ENCODE measurements at places on chromosomes 2 and 18.

- DNase-seq: no peak
Measured at GRCh38 chr2:220198896-220199295, 571.5 kb downstream of the SLC4A3 start.

GRCh38 chr18:11366410-11366809, 217.0 kb upstream of the PIEZO2 start:
- no peak for DNase-seq

DNA sequence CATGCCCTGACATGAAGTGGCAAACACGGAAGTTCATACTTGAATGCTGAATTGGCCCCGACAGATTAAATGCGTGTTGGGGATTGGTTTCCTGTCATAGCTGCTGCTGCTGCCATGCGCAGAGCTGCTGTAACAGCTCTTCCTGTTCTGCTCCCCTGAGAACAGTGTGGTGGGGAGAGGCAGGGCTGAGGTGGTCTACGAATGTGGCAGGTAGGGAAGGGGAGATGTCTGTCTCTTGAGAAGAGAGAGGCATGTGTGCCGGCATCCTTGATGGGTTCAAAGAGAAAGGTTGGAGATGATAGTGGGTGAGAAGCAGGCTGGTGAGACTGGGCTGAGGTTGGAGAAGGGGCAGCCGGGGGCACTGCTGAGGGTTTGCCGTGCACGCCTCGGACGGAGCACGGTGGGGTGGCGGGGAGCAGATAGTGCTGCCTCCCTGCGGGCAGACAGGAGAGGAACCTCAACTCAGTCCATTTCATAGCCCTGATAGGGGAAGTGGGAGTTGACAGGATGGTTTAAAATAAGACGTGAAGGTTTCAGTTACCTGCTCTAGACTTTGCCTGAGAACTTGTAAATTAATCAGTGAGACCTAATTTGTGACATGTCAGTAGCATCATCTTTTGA, 46.1 kb downstream of the TMEM185B start:
- peak; percentile 25 for DNase-seq

DNA sequence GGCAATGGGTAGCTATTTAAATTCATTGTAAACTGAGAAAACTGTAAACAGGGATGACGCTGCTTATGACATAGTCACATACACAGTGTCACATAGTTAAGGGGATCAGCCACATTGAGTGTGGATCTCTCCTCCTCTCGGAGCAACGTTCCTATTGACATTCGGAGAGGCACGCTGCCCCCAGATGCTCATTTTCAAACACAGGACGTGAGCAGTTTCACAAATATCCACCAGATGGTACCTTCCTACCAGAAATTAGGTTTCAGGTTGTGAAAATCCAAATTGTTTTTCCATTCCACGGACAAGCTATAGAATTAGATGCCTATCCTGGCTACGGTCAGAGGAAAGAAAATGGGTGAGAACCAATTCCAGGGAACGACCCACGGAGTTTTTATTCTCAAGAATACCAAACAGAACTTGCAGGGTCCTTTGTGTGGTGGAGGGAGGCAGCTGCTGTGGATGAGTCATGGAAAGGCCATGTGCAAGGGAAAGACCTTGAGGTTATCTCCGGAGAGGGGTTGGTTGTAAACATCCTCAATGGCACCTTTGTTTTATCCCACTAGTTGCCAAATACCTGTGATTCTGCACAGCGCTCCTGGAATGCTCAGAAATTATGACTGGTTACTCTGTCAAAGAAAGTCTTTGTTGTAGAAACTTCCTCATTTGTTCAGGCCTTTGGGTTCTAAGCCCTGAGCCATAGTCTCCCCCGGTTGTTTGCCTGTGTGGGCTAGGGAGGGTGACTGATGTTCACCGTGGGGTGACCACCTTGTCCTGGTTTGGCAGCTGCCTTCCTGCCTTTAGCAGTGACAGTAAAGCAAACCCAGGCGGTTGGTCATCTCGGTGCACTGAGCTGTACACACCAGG, 88.0 kb downstream of the ACTR3 start:
- DNase-seq: no peak

GRCh38 chr2:170262806-170263205, 84.9 kb downstream of the MYO3B start:
- DNase-seq: no peak

- DNase-seq: no peak
Measured at GRCh38 chr2:120700659-120701058, 35.0 kb upstream of the GLI2 start.

GRCh38 chr2:19767899-19768298, 133.9 kb downstream of the TTC32 start:
- DNase-seq: no peak

DNA sequence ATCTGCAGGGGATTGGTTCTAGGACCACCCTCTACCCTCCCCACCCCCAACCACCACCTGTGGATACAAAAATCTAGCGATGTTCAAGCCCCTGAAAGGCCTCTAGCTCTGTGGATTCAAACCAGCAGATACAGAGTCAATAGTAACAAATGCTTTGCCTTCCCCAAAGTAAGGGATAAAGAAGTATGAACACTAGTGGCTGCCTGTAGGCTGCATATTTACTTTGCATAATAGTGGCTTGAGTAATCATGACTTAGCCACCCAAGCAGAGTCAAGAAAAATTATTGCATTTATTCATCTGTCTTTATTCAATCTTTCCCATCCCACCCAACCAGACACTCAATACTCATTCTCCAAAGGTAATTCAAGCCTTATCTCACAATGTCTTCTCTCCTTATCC, 43.8 kb downstream of the SOCS6 start:
- peak; percentile 29 for DNase-seq

- no peak for DNase-seq
Measured at GRCh38 chr2:220107380-220107791, 480.0 kb downstream of the SLC4A3 start.

DNA sequence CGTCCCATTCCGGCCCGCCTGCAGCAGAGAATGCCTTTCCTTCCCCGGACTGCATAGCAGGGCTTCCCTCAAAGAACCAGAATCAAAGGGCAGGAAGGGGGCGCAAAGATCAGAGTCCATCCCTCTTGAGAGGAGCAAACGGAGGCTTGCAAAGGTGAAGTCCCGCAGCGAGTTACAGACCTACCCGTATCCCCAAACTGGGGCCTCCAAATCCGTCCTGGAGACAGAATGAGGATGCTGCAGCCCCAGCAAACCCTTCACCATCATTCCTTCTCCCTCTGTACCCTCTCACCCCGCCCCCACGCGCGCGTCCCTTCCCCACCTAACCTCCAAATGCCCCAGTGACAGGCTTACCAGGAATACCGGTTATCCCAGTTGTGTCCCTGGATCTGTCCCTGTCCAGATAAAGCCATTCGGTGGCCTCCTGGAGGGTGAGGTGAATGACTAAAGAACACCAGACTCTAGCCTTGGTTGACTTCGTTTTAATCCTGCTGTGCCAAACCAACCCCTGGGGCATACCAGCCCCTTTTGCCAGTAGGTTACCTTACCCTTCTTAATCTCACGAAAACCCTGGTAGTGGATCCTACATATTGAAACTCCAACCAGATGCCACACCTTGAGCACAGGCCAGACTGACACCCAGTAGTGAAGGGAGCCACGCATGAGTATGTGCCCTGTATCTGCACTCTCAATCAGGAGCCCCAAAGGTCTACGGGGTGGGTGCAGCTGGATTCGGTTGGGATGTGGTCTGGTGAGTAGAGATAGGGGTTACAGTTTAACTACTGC, 961 bp upstream of the SLC40A1 start:
- DNase-seq: no peak

- no peak for DNase-seq
Measured at GRCh38 chr2:213216461-213216860, 65.0 kb upstream of the IKZF2 start.

- DNase-seq: no peak
Measured at GRCh38 chr2:48854681-48855080, 99.2 kb upstream of the LHCGR start.

DNA sequence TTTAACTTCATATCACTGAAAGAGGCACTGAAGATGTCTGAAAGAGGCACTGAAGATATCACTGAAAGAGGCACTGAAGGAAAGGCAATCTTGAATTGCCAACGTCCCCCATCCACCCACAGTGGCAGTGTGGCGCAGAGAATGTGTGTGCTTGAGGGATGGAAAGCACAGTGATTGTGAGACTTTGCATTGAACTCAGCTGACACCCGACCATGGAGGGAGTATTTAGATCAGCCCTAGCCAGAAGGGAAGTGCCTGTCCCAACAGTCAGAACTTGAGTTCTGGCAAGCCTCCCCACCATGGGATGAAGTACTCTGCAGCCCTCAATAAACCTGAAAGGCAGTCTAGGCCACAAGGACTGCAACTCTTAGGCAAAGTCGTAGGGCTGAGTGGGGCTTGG, 33.8 kb downstream of the MAP4K3 start:
- peak; percentile 61 for DNase-seq

DNA sequence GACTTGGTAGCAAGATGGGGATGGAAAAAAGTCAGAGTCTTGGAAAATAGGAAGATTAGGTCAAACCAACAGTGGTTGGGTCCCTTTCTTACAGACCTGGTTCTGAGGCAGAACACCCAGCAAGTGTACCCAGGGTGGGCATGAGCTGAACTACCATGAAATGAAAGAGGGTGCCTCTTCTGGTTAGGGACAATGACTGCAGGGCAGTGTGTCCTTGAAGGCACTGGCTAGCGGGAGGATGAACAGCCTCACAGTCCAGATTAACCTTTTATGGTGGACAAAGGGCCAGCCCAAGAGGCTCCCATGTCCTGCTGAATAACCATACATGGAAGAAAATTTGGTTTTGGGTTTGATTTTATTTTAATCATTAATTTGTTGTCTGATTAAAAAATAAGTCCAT, 61.8 kb upstream of the CCDC85A start:
- DNase-seq: no peak

DNA sequence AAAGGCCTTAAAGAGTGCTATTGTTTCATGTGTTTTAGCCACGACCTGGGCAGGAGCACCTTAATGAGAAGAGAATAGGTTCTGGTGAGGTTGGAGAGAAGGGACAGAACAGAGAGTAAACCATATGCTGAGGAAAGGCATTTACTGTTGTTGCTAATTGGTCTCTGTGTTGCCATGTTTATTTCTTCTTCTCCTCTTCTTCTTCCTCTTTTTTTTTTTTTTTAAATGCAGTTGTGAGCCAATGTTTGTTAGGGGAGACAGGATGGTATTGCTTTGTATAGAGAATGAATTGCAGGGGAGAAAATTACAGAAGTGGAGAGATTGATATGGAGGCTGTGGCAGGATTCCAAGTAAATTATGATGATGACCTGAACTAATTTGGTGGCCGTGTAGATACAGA, 2.6 kb downstream of the SCN9A start:
- no peak for DNase-seq

GRCh38 chr2:27663285-27664153, at the start of the genes SLC4A1AP and SUPT7L:
Gene SLC4A1AP, plus strand, starts transcription at chr2:27663889. Its CDS starts 26 bp downstream, at chr2:27663915.
Gene SUPT7L, minus strand, starts transcription at chr2:27663614. Its CDS starts 1,422 bp downstream, at chr2:27662192.
- peak; percentile 83 for DNase-seq

DNA sequence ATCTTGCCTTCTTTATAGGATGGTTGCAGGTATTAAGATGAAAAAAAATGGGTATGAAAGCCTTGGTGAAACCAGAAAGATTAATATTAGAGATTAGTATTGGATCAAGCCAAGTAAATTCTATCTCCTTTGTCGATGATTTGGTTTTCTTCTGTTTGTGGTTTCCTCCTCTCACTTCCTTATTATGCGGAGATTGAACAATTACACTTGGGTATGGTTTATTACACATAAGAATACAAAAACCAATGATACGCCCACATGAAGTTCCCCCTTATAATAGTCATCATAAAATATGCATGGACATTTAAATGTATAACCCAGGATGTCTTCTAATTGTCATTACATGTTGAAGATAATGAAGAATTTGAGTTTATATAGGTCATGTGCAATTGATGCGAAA, 4.9 kb downstream of the LTBP1 start:
- DNase-seq: peak; percentile 30

- no peak for DNase-seq
Measured at GRCh38 chr2:154846842-154847241, 148.3 kb downstream of the KCNJ3 start.

GRCh38 chr18:77512152-77512551, 262.5 kb downstream of the GALR1 start:
- DNase-seq: no peak

- no peak for DNase-seq
Measured at GRCh38 chr2:241184901-241185300, 3.6 kb upstream of the ANO7 start.

- DNase-seq: no peak
Measured at GRCh38 chr2:223026357-223027110, 25.5 kb upstream of the KCNE4 start.

- no peak for DNase-seq
Measured at GRCh38 chr18:78678318-78678695, 301.3 kb upstream of the SALL3 start.

GRCh38 chr2:42095923-42096408, 48.1 kb downstream of the PKDCC start:
- peak; percentile 91 for DNase-seq

GRCh38 chr18:13620818-13621445, 105.4 kb downstream of the FAM210A start:
- DNase-seq: no peak

- DNase-seq: no peak
Measured at GRCh38 chr2:53182601-53183000, 585.0 kb upstream of the CHAC2 start.

DNA sequence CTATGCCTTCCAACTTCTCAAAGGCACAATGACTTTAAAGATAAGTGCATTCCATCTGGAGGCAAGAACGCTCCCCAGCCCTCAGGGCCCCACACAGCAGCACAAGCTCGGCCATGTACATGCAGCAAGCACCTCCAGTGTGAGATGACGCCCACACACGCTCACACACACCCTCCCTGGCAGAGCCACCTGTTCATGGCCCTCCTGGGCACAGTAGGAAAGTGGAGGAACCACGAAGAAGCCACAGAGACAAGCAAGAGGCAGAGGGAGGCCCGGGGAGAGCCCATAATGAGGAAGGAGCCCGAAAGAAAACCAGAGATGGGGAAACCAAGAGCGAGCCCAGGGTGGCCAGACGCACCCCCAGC, 21.7 kb downstream of the BIN1 start:
- peak; percentile 58 for DNase-seq

DNA sequence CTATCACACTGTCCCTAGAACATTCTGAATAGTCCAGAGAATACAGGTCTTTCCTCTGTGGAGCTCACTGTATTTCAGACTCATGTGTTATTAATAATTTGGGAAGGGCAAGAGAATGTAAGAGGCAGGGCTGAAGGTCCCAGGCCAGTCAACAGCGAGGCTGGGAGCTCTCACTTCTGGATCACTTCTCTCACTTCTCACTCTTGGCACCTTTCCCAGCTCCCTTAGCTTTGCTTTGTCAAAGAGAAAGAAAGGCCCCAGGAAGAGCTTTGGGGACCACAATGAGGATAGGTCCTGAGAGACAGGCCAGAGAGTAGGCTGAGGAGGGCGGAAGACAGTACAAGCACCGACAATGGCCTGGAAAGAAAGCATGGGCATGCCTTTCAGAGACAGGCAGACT, 11.2 kb downstream of the EFR3B start:
- DNase-seq: no peak

- no peak for DNase-seq
Measured at GRCh38 chr2:164458792-164459191, 162.5 kb downstream of the GRB14 start.

GRCh38 chr18:48608581-48608980, 69.8 kb downstream of the CTIF start:
- no peak for DNase-seq

- DNase-seq: no peak
Measured at GRCh38 chr18:33603454-33603853, 25.4 kb downstream of the ASXL3 start.

- no peak for DNase-seq
Measured at GRCh38 chr18:13635046-13635445, 91.3 kb downstream of the FAM210A start.

Measured in inflammatory macrophage treated with lipopolysaccharide for 1 hour (primary cell).